ENCODE measurements at places on chromosomes 7 and 10.

DNA sequence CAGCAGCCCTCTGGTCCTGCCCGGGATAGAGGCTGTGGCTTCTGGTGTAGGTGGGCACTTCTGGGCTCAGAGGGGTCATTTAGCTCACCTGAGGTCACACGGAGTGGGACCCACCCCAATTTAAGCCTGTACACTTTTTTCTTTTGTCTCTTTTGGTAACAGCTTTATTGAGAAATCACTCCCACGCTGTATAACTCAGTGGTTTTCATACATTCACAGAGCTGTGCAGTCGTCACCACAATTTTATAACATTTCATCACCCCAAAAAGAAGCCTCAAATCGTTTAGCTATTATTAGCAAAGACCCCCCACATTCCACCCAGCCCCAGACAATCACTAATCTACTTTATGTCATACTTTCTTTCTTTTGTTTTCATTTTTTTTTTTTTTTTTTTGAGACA, 62.3 kb downstream of the LHPP start:
- no peak for DNase-seq

- no peak for DNase-seq
These were observed 4.7 kb downstream of the FAS start for GRCh38 chr10:88995156-88995876.

- DNase-seq = no peak
These were observed 69.2 kb upstream of the PALS2 start for GRCh38 chr7:24504040-24504439.

GRCh38 chr10:110916554-110917346, 2.2 kb downstream of the BBIP1 start:
- no peak for DNase-seq

DNA sequence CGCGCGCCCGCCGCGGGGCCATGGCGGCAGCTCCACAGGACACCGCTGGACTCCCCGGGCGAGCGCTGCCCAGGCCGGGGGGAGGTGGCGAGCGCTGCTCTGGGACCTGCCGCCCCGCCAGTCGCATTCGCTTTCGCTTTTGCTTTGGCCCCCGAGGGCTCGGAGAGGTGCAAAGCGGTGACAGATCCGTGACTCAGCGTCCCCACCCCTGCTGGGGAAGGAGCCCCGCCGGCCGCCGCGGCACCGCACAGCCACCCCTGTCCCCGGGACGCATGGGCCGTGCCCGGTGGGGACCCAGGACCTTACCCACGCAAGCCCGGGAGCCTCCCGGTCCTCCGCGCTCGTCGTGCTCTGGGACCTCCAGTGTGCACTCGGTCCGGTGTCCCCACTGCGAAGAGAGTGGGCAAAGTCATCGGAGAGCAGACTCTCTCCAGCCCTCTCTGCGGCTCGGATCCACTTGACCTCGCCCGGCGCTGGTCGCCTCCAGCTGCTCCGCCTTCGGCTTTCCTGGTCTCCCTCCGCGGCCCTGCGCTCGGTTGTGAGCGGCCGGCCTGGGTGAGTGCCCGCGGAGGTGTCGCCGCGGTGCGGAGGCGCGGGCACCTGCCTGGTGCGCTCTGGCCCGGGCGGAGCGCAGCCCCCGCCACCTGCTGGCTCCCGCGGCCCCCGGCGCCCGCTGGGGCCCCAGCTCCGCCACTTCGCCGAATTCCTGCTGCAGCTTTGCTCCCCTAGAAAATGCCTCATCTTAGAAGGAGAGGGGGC, at the start of gene IL15RA:
Gene IL15RA, minus strand, starts transcription at position 73 of the 759 bp plus-strand sequence. Its CDS starts 51 bp downstream, at position 22.
- peak; percentile 74 for DNase-seq

DNA sequence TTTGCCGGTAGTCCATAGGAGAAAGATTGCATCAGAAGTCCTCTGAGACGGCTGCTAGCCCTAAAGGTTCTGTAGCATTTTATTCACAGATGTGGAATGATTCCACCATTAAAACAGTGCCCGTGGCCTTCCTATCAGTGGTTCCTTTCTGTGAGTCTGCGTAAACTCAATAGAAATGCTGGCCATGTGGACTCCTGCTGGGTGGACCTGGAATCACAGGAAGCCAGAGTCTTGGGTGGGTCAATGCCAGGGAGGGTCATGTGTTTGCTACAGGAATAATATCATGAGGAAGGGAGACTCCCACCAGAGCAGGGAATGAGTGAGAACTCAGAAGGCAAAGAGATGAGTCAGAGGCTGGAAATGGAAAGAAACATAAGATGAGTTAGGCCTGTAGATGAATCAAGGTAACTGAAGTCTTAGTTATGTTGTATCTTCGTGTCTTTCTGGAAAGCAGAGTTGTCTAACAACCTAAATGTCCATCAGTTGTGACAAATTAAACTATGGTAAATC, 410.4 kb upstream of the AUTS2 start:
- no peak for DNase-seq
